Activated naive CD8-positive, alpha-beta T cell treated with anti-CD3 and anti-CD28 coated beads for 36 hours (primary cell): ENCODE measurements at places on chromosomes 7 and 10.

DNA sequence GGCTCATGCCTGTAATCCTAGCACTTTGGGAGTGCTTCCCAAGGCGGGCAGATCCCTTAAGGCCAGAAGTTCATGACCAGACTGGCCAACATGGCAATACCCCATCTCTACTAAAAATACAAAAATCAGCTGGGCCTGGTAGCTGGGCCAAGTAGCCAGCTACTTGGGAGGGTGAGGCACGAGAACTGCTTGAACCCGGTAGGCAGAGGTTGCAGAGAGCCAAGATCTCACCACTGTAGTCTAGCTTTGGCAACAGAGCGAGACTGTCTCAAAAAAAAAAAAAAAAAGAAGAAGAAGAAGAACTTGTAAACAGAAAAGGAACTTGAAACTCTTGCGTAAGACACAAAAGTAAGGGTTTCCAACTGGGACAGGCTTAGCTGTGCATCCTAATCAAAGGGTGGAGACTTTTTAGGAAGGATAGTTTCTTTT is 5.6 kb upstream of the IFIT2 start:
- no peak for DNase-seq

DNA sequence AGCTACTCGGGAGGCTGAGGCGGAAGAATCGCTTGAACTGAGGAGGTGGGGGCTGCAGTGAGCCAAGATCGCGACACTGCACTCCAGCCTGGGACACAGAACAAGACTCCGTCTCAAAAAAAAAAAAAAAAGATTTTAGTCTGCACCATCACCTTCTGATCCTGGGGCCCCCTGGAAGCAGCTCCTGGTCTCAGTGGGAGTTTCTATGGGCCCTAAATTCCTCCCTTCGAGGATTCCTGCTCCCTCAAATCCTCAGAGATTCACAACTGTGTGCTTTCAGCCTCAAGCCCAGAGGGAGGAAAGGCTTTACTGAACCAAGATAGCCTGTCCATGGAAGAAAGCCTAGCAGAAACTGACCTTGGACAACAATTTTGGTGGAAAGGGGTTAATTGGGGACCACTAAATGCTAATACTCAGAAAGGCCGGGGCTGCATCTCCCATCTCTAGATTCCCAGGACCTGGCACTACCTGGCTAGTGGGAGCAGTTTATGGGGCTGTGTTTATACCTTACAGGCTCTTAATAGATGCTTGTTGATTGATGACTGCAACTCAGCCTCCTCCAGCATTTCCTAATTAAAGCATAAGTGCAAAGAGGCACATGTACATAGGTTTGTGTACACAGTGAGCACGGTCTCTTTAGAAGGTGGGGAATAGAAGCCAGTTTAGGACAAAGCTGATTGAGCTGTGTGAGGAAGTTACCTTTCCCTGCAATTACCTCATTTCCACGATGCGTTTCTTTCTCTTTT is 9.2 kb upstream of the FGFR2 start:
- DNase-seq = no peak

DNA sequence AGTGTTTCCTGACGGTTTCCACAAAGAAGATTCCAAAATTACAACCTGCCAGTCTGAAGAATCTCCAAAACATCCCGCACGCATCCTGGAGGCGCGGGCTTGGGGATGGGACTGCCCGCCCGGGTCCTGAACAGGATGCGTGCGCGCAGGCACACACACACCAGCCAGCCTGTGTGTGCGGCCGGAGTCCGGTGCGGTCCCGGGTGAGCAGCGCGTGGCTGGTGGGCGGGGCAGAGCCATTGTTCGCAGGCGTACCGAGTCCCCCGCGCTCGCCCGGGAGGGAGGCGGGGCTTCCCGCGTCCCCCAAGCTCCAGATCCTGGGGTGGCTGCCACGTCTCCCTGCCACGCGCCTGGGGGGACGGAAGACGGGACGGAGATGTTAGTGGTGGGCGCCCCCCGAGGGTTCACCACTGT is 675 bp upstream of the SCD start:
- peak; percentile 88 for DNase-seq

GRCh38 chr10:22317076-22317370 is 835 bp downstream of the COMMD3 start:
- DNase-seq = no peak

DNA sequence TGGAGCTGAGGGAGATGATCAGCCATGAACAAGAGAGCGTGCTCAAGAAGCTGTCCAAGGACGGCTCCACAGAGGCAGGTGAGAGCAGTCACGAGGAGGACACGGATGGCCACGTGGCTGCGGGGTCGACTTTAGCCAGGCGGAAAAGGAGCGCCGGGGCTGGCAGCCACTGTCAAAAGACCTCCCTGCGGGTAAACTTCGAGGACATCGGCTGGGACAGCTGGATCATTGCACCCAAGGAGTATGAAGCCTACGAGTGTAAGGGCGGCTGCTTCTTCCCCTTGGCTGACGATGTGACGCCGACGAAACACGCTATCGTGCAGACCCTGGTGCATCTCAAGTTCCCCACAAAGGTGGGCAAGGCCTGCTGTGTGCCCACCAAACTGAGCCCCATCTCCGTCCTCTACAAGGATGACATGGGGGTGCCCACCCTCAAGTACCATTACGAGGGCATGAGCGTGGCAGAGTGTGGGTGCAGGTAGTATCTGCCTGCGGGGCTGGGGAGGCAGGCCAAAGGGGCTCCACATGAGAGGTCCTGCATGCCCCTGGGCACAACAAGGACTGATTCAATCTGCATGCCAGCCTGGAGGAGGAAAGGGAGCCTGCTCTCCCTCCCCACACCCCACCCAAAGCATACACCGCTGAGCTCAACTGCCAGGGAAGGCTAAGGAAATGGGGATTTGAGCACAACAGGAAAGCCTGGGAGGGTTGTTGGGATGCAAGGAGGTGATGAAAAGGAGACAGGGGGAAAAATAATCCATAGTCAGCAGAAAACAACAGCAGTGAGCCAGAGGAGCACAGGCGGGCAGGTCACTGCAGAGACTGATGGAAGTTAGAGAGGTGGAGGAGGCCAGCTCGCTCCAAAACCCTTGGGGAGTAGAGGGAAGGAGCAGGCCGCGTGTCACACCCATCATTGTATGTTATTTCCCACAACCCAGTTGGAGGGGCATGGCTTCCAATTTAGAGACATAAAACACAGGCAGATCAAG is 3.3 kb downstream of the GDF2 start:
- no peak for DNase-seq

GRCh38 chr7:6252748-6253147 is 19.7 kb downstream of the CYTH3 start:
- DNase-seq = no peak

DNA sequence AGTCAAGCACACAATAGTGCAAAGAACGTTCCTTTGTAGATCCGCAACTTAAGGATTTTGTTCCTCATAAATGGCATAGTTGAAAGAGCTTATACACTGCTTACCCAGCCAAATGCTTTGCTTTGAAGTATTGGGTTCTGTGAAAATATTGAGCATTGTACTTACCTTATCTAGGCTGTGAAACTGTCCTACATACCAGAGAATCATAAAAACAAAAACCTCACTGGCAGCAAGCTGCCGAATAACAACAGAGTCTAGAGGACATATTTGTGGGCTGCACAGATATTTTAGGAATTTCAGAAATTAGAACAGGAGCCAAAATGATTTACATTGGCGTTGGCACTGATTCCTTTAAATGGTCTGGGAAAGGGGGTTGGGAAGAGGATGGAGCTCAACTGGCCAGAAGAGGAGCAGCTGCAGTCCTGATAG is 174.8 kb downstream of the RTKN2 start:
- no peak for DNase-seq

- no peak for DNase-seq
Measured at GRCh38 chr7:89796481-89796880, 357.8 kb upstream of the STEAP1 start.

DNA sequence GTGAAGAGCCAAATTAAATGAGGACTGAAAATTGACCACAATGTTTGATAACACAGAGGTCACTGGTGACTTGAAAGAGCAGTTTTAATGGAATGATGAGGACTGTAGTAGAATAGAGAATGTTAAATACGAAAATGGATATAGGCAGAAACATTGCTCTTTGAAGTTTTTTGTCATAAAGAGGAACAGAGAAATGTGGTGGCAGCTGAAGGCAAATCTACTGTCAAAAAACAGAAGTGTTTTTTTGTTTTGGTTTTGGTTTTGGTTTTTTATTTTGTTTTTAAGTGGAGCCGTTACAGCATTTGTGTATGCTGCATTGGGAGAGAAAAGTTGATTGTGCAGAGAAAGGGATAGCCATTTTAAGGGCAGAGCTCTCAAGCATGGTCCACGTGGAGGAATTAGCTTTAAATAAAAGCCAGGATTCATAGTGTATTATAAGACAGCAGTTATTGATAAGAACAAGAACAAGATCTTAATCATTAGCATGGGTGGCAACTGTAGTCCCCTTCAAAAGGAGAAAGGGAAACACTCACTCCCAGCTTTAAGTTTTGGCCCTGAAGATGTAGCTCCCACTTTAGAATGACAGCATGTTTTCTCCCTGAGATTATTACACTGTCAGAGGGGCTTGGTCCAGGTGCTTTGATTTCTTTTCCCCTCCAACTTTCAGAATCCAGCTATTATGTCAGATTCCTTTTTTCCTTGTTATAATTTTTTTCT is 156.7 kb upstream of the BET1 start:
- no peak for DNase-seq

DNA sequence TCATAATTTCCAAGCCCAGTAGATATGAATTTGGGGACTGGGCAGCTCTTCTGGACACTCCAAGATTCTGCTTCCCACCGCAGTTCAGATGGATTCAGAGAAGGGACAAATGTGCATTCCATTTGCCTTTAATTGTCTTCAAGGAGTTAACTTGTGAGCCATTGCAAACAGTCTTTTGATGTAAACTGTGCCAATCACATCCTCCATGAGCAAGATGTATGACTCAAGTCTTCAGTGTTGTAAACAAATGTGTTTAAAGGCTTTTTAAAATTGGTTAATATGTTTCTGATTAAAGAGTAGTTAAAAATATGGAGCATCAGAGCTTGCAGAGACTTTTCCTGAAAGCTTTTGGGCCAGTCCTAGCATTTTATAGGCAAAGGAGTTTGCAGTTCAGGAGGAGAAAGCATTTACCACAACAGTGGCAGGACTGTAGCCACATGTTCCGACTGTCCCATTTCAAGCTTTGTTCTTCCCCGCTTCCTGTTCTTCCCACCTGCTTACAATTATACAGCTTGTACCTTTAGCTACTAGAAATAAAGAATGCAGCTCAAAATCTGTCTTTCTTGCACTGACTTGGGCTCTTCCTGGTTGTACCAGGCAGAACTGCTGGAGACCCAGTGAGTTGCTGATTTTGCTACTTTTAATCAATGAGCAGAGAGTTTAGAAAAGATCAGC is 6.2 kb downstream of the SLC18A2 start:
- DNase-seq = no peak

- DNase-seq = no peak
Measured at GRCh38 chr10:121556455-121556854, 41.8 kb downstream of the FGFR2 start.

DNA sequence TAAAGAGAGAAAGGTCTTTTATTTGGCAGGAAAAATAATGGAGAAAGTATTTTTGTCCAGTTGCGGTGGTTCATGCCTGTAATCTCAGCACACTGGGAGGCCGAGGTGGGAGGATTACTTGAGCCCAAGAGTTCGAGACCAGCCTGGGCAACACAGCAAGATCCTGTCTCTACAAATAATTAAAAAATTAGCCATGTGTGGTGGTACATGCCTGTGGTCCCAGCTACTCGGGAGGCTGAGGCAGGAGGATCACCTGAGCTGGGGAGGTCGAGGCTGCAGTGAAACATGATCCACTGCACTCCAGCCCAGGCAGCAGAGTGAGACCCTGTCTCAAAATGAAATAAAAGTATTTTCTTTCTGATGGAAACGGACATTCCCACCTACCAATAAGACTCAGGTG is 77.8 kb upstream of the MKRN1 start:
- no peak for DNase-seq

DNA sequence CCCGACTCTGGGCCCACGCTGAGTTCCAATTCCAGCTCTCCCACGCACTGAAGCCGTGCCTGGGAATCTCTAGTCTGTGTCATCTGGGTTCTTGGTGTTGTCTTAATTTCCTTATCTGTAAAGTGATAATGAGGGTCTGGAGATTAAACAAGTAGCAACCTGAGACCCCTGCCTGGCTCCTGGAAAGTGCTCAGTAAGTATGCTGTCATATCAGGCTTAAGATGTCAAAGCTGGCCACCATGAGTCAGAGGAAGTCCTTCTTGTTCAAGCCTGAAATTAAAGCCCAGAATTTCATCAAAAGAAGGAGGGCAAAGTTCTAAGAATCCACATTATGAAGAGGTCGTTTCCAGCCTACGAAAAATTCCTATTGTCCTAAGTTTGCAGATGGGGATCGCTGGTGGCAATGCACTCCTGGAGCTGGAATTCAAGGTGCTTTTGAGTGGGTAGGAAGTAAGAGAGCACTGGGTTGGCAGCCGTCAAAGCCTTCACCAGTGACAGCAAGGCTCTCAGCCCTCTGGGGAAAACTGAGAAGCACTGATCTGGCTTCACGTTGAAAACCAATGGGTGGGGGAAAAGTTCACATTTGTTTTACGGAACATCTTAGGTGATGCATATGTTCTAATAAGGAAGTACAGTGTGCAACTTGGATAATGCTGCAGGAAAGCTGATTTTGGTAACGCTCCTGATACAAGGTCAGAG is 50.3 kb upstream of the NCAPG2 start:
- DNase-seq = no peak

DNA sequence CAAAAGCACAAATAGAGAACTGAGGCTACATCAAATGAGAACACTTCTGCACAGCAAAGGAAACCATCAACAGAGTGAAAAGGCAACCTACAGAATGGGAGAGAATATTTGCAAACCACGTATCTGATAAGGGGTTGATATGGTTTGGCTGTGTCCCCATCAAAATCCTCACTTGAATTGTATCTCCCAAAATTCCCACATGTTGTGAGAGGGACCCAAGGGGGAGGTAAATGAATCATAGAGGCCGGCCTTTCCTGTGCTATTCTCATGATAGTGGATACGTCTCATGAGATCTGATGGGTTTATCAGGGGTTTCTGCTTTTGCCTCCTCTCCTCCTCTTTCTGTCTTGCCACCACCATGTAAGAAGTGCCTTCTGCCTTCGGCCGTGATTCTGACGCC is 120.6 kb upstream of the FRMD4A start:
- DNase-seq = no peak

DNA sequence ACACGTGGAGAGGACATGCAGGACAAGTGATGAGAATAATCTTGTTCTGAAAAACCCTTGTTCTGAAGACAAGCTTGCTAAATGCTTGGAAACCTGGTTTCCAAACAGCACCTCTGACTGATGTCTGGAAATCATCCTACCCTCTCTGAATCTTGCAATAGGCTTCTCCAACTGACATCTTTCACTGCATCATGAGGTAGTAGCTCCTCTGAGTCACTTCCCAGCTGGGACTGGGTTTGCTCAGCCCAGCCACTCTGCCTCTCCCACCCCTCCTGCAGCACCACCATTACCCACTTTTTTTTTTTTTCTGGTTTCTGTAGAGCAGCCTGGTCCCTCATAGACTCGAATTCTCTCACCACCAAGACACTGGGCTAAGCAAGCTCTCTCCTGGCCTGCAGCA is 919.8 kb downstream of the GRID1 start:
- DNase-seq = no peak

GRCh38 chr10:122077311-122077875 is 88.4 kb downstream of the TACC2 start:
- DNase-seq = no peak
